ENCODE measurements at places on chromosomes 3 and 15. TPM values are rescaled to one million over a fixed set of nuclear protein-coding genes. Genes with fewer than 3 reads are reported as not detected.

KBTBD8 gene
- 1.4 TPM for polyA plus RNA-seq

GRCh38 chr15:74027688-74028087, 33.2 kb downstream of the PML start:
- no peak for DNase-seq

DNA sequence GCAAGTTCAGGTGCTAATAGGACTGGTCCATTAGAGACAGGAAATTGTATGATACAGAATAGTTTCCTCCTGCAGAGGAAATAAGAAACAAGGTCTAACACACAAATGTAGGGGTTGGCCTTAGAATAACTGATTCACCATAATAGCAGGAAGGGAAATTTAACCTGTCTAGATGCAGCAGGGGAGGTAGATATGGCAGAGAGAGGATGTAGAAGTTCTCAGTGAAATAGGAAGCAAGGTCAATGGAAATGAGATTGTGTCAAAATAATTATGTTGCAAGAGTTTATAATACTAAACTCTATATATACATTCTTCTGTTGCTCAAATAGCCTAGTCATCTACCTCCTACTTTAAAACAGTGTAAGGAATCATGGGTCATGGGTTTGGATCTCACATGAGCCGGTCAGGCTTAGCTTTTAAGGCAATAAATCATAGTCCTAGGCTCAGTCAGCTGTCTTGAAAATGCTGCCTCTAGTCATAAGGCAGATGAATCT, 17.0 kb downstream of the BCL2A1 start:
- DNase-seq = no peak

- no peak for DNase-seq
Observed at GRCh38 chr3:172464306-172464705, 16.1 kb upstream of the GHSR start.

All from left kidney (tissue), 8 donors.